ENCODE measurements at places on chromosomes 1 and 21.

GRCh38 chr1:156106624-156107488 is 7.7 kb upstream of the LMNA start:
- DNase-seq: no peak

DNA sequence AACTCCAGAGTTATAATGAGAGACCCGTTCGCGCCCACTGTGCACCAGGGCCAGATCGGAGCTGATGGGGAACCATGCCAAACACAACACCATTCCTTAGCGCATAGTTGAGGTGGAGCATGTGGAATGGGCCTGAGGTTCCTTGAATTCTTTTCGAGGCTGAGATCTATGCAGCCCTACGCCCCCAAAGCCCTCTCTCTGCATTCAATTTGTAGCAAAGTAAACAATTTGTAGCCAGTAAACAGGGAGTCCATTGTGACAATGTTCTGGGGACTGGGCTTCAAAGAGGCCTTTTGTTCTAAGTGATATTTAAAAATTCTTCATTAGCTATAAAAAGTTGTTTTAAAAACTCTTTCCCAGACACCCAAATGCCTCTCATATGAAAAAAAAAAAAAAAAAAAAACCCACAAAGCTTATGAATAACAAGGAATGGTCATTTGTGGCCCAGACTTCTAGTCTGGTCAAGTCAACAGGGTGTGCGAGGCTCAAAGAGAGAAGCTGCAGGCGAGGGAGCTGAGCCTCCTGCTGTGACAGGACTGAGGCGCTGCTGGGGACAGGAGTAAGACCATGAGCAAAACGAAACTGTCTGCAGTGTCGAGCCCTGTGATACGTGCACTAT is 30.6 kb upstream of the KCNE2 start:
- no peak for DNase-seq

DNA sequence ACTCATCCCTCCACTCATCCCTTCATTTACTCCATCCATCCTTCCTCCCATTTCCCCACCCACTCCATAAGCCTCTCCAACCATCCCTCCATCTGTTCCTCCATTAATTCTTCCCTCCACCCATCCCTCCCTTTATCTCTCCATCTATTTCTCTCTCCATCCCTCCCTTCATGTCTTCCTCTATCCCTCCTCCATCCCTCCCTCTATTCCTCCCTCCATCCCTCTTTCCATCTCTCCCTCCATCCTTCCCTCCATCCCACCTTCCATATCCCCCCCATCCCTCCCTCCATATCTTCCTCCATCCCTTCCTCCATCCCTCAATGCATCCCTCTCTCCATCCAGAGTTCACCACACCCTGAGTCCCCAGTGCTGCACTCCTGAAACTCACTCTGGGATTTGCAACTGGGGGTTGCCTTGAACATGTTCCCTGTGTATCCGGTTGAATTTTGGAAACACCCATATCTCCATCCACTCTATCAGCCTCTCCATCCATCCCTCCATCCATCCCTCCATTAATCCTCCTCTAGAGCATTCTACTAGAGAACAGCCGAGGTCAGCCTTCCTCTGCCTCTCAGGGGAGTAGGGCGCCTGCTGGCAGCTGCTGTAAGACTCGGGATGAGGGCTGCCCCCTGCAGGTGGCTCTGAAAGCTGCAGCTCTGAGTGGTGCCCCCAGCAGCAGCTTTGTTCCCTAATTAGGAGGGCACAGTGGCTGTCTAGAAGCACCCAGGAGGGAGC is 39.4 kb downstream of the ABCG1 start:
- peak; percentile 77 for DNase-seq

- no peak for DNase-seq
Observed at GRCh38 chr1:119141020-119141424, 569 bp upstream of the WARS2 start.

DNA sequence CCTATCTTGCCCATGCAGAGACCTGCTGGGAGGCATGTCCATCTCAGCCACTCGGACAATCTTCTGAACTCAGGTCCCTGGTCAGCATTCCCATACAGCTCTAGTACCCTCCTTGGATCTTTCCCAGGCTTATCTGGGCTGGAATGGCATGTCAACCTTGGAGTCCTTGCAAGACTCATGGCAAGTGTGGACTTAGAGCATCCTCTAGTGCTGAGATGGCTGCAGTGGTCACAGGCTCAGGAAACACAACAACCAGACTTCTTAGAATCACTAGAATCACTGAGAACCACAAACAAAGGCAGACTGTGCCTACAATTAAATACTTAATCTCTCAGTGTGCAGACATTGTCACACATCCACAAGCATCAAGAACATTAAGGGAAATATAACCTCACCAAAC is 73.1 kb upstream of the TSHB start:
- no peak for DNase-seq

- DNase-seq: no peak
Observed at GRCh38 chr1:9449110-9449627, 90.1 kb upstream of the SLC25A33 start.

- DNase-seq: no peak
Observed at GRCh38 chr1:75079538-75080290, 54.5 kb upstream of the LHX8 start.

Data from stimulated activated CD8-positive, alpha-beta memory T cell treated with anti-CD3 and anti-CD28 coated beads, Interleukin-15, amount 100 ng/mL, for 1 hour (primary cell).